ENCODE measurements at places on chromosomes 6 and 20.

DNA sequence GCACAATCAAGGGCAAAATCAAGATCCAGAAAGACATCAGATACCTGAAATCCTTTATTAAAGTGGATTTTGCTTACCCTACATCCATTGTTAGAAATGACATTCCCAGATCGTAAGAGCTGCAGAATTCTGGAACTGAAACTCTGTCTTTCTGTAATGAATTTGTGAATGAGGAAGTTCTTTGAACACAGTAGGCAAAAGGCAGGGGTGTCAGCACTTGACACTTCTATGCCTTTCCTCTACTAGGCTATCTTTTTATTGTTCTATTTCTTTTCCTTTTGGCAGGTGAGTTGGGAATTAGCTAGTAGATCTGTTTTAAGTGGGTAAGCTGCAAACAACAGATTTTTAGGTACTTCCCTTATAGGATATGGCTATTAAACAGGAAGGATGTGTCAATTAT, 126.3 kb downstream of the CARMIL1 start:
- H3K4me1 ChIP-seq, result no peaks in the 10 kb centered on the region
- no peak for DNase-seq
- H3K27ac ChIP-seq, result no peak overlapping the region
- no peaks in the 10 kb centered on the region for H3K27me3 ChIP-seq

DNA sequence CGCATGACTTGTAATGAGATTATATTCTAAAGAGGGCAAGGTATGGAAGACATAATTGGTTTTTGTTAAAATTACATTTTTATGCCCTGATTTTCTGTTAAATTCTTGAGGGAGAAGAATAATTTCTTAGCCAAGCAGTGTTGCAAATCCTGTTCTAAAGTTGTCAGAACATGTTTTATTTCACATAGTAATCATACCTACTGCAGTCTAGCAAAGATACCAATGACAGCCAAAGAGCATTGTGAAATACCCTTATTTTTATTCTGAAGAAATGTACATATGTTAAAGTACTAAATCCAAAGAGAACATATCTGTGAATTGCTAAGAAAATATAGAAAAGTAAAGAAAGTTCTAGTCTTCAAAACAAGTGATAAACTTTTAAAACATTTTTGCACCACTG, 39.6 kb upstream of the SMIM8 start:
- DNase-seq, result no peak
- H3K36me3 ChIP-seq, result no peaks in the 10 kb centered on the region

DNA sequence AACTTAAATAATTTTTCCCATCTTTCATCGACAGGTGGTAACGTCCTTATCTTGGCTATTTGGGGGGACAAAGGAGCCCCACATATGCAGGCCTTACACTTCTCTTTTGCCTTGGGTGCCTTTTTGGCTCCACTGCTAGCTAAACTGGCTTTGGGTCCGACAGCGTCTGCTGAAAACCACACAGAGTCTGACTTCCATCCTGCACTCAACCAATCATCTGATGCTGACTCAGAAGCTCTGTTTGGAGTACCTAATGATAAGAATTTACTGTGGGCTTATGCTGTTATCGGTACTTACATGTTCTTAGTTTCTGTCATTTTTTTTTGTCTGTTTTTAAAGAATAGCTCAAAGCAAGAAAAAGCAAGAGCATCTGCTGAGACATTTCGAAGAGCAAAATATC, 178.5 kb downstream of the SLC16A10 start:
- no peaks in the 10 kb centered on the region for H3K27me3 ChIP-seq
- H3K4me3 ChIP-seq, result no peak overlapping the region
- H3K4me1 ChIP-seq, result peaks cover 8% of the 10 kb centered on the region
- DNase-seq, result peak; percentile 81
- no peak overlapping the region for H3K27ac ChIP-seq
- peaks cover 18% of the 10 kb centered on the region for H3K36me3 ChIP-seq

GRCh38 chr6:109023356-109023925, 71.2 kb downstream of the SESN1 start:
- H3K36me3 ChIP-seq, result no peaks in the 10 kb centered on the region
- H3K4me3 ChIP-seq, result no peak overlapping the region
- DNase-seq, result no peak
- H3K27me3 ChIP-seq, result no peaks in the 10 kb centered on the region
- H3K27ac ChIP-seq, result no peak overlapping the region

- no peak overlapping the region for H3K27ac ChIP-seq
- no peaks in the 10 kb centered on the region for H3K4me1 ChIP-seq
- peak; percentile 33 for DNase-seq
- no peaks in the 10 kb centered on the region for H3K27me3 ChIP-seq
- no peaks in the 10 kb centered on the region for H3K36me3 ChIP-seq
- no peak overlapping the region for H3K4me3 ChIP-seq
Observed at GRCh38 chr20:33211817-33212424, 5.2 kb upstream of the BPIFA3 start.

- peak overlapping the region; percentile 41 for H3K27ac ChIP-seq
- H3K4me3 ChIP-seq, result no peak overlapping the region
- H3K36me3 ChIP-seq, result 0 out of 2 replicates have a peak, but pooled peaks cover 2% of the 10 kb centered on the region
- H3K27me3 ChIP-seq, result peaks cover 2% of the 10 kb centered on the region
- H3K4me1 ChIP-seq, result peaks cover 5% of the 10 kb centered on the region
- peak; percentile 75 for DNase-seq
Observed at GRCh38 chr20:35232575-35232974, 6.1 kb downstream of the MMP24 start.

- no peaks in the 10 kb centered on the region for H3K27me3 ChIP-seq
- no peaks in the 10 kb centered on the region for H3K4me1 ChIP-seq
- DNase-seq, result peak; percentile 90
- peak overlapping the region; percentile 31 for H3K4me3 ChIP-seq
Observed at GRCh38 chr6:27592481-27593199, 119.7 kb upstream of the ZNF184 start.
